ENCODE measurements at places on chromosomes 6 and 20. TPM values are rescaled to one million over a fixed set of nuclear protein-coding genes. Genes with fewer than 3 reads are reported as not detected.

DNA sequence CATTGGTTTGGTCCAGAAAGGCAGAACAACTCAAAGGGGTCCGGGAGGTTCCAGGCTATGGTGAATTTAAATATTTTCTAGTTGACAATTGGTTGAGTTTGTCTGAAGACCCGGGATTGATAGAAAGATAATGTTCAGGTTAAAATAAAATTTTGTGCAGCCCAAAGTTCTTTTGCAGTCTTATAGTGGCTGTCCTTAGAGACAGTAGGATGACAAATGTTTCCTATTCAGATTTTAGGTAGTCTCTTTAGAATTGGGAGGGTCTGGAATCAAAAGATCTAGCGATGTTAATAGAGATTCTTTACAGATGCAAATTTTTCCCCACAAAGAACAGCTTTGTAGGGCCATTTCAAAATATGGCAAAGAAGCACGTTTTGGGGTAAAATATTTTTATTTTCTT lies 109.1 kb downstream of the TULP4 start:
- DNase-seq, result no peak

Gene BEND6
- total RNA-seq, result 1.2 TPM

DNA sequence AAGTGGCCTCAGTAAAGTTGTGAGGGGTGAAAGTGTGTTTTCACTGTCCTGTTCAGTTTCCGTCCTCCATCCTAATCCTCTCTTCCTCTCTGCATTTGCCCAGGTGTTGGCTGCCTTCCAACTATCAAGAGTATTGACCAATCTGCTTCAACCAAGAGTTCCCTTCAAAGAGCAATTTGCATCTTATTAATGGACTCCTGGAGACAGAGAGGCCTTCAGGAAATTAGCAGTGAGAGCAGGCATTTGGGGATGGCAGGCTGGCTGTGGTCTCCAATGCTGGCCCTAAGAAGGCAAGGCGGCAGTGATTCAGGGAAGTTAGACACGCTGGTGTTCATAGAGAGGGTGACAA lies 77.2 kb downstream of the GPR6 start:
- DNase-seq, result no peak

DNA sequence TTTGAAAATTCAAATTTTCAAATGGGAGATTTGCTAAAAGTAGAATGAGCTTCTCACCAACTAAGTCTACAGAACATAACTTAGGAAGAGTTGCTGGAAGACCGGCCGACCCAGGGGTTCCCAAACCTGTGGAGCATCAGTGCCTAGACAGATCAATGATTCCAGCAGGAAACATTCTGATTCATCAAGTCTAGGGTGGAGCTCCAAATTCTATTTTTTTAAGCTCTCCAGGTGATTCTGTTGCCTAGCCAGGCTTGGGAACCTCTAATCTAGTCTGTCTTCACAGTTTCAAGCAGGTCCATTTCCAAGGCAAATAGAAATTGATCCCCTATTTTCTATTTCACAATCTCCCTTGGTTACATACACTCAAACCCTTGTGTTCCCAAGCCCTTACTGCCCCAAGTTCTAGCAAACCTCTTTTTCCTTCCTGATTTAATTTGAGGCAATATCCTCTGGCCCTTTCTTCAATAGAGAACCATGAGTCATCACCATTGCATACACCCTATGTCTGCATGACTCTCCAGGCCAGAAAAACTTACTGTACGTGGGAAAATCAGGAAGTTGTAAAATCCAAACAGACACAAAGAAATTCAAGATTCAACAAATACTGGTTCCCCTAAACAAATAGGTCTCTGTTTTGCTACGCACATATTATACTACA lies 8.9 kb downstream of the ATXN1 start:
- no peak for DNase-seq

- DNase-seq, result no peak
These were observed 306.6 kb upstream of the ECI2 start for GRCh38 chr6:4441981-4442434.

Gene EPB41L1
- 61.4 TPM for total RNA-seq

Gene DXO
- total RNA-seq, result 20.5 TPM

- DNase-seq, result no peak
These were observed 16.7 kb downstream of the VAPB start for GRCh38 chr20:58405504-58406291.

Gene BANF2
- total RNA-seq, result not detected

GRCh38 chr6:1913577-1913976 lies 303.9 kb downstream of the FOXC1 start:
- no peak for DNase-seq

Gene SPEF1
- total RNA-seq, result 0.46 TPM

- no peak for DNase-seq
These were observed 195.7 kb upstream of the SASH1 start for GRCh38 chr6:148146717-148147462.

GRCh38 chr20:61555566-61555965 lies 303.5 kb downstream of the CDH4 start:
- DNase-seq, result no peak

Gene OR14J1
- total RNA-seq, result not detected

DNA sequence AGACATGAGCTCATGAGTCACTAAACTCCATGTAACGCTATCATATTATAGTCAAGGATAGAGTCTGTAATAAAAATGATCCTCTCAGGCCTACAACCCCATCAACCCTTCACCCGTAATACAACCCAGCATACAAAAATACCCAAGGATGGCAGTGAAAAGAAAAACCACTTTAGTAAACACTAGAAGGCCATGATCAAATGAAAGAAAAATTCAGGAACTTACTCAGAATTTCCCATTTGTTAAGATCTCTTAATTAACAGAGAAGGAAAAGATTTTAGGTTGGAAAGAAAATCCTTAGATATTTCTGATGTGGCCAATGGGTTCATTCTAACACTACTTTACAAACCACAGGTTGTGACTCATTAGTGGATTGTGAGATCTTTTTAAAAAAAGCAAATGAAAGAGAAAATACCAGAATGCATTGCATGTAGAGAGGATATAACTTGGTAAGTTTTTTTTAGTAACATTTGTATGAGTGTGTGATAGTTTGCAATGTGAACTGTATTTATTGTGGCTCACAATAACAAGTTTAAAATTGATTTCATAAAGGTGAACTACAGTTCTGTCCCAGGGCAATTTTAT lies 8.0 kb upstream of the UBE2J1 start:
- no peak for DNase-seq

Gene ARMH2
- total RNA-seq, result not detected

DNA sequence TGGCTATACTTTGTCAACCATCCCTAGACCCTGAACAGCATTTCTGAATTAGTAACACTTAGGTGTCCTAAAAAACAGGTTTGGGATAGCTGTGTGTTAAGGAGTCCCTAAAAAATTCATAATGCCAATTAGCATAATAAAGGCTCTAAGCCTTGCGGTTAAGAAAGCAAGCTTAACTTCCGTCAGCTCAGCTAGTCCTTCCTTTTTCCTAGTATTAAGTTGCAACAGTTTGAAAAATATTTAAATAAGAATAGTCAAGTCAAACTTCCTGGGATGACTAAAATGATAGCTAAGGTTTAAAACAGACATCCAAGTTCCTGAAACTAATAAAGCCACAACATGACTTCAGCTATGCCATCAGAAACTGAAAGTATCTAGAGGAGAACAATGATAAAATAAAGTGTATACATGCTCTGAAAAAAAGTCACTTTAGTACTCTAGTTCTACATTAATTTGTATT lies 3.5 kb downstream of the AKIRIN2 start:
- no peak for DNase-seq

Gene XKR7
- total RNA-seq, result 0.09 TPM

- DNase-seq, result no peak
These were observed 3.3 kb downstream of the ADGRB3 start for GRCh38 chr6:68638230-68638900.

GRCh38 chr20:25453035-25453810 lies 45.8 kb downstream of the GINS1 start:
- DNase-seq, result no peak

Gene FANCE
- total RNA-seq, result 10.4 TPM

Gene CCDC170
- 0.55 TPM for total RNA-seq

Gene IL17A
- not detected for total RNA-seq

Gene HRH3
- not detected for total RNA-seq

- no peak for DNase-seq
These were observed 48.2 kb upstream of the RPL7L1 start for GRCh38 chr6:42831237-42831636.

Gene RGS17
- total RNA-seq, result 0.26 TPM

GRCh38 chr6:68238097-68238601 lies 396.9 kb upstream of the ADGRB3 start:
- DNase-seq, result no peak

DNA sequence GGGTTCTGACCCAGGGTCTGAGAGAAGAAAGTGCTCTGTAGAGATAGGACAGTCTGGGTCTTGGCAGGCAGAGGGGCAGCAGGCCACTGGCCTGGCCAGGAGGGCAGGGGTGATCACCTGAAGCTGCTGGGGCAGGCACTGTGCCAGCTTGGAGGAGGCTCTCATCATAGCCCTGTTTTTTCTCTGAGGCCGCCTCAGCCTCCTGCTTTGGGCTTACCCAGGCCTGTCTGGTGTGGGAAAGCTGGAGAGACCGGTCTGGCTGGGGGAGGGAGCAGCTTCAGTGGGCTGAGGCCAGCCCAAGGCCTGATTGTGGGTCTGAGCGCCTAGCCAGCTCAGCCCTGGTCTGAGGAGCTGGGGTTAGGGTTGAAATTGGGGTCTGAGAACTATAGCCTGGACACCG lies 3.9 kb downstream of the LPIN3 start:
- no peak for DNase-seq

All from upper lobe of right lung (tissue), 1 donor.